NCI-H187 treated with DMSO at 0.1 percent for 48 hours (cell line): ENCODE measurements at places on chromosomes 3 and 15.
A peak's percentile ranks its signal among the peaks of the same experiment; 100 is the strongest.

DNA sequence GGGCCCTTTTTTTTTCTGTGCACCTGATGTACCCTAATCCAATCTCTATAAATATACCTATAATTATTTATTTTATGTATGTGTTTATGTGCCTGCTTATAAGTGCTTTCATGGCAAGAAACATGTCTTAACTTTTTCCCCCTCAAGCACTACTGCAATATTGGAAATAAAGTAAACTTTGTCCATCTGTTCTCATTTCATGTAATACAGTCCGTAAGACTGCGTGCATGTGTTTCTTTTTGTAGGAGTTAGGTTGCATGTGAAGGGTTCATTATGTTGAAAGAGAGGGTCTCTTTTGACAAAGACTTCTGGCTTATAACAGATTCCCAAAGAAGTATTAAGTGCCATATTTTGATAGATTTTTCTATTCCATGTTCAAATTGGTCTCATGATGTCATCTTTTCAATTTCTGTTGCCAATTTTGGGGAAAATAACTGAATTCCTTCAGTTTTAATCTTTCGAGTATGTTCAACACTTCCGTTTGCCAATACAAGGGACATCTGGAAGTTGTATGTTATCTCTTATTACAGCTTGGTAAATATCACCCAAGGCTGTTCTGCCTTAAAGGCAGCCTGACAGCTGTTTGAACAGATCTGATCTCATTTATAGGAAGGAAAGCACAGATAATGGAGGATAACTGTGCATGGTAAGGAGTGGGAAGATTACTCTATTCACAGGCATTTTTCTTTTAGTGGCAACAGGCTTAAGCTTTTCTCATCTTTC is 273.1 kb upstream of the SGO1 start:
- no peak for DNase-seq

GRCh38 chr15:92001307-92001706 is 147.8 kb downstream of the SLCO3A1 start:
- peak; percentile 83 for DNase-seq

- no peak for DNase-seq
These were observed 38.9 kb upstream of the DCLK3 start for GRCh38 chr3:36803091-36803791.

- no peak for DNase-seq
These were observed 521.7 kb upstream of the MCTP2 start for GRCh38 chr15:93709708-93710107.

GRCh38 chr3:14943042-14943441 is 4.3 kb upstream of the NR2C2 start:
- no peak for DNase-seq
